Foreskin fibroblast (primary cell): ENCODE measurements at places on chromosomes 13 and 19.

GRCh38 chr19:53957448-53958167 is 5.1 kb upstream of the CACNG8 start:
- DNase-seq = no peak

DNA sequence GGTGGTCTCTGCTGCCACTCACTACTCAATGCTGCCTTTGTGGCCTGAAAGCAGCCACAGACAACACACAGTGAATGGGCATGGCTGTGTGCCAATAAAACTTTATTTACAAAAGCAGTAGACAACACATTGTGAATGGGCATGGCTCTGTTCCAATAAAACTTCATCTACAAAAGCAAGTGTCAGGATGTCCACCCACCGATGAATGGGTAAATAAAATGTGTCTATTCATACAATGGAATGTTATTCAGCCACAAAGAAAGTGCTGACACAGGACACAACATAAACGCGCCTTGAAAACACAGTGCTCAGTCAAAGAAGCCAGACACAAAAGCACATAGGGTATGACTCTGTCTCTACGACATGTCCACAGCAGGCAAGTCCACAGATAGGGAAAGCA is 20.1 kb downstream of the ZSCAN5A start:
- DNase-seq = no peak

- DNase-seq = no peak
Measured at GRCh38 chr13:81058916-81059290, 718.0 kb upstream of the SPRY2 start.

GRCh38 chr19:1088416-1089010 is 6.7 kb downstream of the POLR2E start:
- no peak for DNase-seq

GRCh38 chr13:80374901-80375300 is 34.0 kb upstream of the SPRY2 start:
- no peak for DNase-seq

DNA sequence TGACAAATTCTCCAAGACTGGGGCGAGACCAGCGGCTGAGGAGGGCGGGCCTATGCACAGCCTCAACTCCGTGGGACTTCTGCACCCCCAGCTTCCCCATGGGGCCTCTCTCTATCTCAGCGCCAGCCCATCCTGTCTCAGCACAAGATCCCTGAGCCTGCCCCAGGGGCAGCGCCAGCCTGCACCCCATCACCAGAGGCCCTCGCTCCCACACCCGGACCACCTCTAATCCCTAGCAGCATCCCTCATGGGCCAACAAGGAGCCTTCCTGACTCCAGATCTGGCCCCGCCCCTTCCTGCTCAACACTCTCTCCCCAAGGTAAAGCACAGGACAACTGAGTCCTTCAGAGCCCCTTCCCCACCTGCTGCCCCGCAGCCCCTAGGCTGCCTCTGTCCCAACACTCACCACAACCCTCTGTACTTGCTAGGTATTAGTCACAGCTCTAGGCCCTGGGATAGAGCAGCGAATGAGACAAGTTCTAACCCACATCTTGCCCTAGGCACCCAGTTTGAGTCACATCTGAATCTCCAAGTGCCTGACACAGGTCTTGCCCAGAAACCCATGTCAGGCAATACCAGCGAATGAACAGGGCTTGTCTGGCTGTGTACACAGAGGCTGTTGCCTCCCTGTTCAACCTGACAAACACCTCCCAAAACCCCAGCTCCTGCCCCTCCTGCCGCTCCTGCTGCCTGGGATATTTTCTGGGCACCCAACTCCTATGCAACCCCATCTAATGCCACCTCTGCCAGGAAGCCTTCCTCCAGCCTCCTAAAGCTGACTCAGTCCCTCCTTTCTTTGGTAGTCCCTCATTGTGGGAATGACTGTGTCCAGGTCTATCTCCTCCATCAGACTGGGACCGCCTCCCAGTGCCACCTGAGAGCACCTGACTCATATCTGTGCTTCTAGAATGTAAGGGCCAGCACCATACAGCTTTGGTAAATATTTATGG is 18.6 kb downstream of the GRIK5 start:
- DNase-seq = no peak

DNA sequence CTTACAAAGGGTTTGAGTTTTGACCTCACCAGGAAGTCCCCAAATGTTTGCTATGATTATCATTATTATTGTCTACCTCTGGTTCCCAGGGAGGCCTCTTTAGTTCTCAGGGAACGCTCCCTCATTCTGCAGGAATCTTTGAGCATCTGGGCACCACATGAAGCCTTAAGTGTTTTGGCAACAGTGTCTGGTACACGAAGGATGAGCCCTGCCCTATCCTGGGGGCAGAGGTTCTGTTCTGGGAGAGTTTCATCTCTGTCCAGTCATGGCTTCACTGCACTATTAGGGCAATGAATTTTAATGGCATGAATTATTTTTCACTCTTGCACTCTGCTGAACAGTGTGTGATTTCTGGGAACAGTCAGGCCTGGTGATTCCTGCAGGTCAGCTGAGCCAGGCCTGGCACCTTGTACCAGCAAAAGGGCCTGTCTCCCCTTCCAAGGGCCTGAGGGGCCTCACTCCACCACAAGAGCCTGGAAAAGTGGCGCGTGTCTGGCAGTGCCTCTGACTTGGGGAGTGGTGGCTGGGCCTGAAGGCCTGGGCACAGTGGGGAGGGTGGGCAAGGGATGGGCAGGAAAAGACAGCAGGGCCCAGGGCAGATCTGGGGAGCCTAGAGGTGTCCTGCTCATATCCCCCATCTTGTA is 4.6 kb downstream of the FAM187B start:
- DNase-seq = peak; percentile 84

GRCh38 chr19:8610041-8610935 is at the start of gene ADAMTS10:
Gene ADAMTS10 (minus strand): TSS chr19:8610715. CDS start chr19:8605710, 5,005 bp downstream.
- peak; percentile 9 for DNase-seq

GRCh38 chr19:35931874-35932202 is 4.3 kb upstream of the LRFN3 start:
- DNase-seq = no peak

- DNase-seq = no peak
Measured at GRCh38 chr19:19050731-19051130, 13.1 kb upstream of the SLC25A42 start.

DNA sequence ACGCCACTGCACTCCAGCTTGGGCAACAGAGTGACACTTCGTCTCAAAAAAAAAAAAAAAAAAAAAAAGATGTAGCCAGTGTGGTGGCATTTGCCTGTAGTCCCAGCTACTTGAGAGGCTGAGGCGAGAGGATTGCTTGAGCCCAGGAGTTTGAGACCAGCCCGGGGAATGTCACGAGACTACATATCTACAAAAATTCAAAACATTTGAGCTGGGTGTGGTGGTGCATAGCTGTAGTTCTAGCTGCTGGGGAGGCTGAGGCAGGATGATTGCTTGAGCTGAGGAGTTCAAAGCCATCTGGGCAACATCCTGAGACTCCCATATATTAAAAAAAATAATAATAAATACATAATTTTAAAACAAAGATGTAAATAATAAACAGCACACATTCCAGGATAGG is 46.6 kb downstream of the SMARCA4 start:
- DNase-seq = no peak

DNA sequence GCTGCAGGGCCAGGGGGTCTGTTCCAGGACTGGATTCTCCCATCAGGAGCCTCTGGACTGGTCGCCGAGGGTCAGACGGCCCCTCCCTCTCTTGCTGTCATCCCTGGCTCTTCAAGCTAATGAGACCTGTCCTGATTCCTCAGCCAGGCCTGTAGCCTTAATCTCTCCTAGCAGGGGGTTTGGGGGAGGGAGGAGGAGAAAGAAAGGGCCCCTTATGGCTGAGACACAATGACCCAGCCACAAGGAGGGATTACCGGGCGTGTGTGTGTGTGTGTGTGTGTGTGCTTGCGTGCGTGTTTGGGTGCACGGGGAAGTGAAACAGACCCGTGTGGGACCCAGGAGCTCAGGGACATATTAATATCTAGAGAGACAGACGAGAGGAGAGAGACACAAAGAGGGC is 1.9 kb upstream of the CRX start:
- DNase-seq = no peak

DNA sequence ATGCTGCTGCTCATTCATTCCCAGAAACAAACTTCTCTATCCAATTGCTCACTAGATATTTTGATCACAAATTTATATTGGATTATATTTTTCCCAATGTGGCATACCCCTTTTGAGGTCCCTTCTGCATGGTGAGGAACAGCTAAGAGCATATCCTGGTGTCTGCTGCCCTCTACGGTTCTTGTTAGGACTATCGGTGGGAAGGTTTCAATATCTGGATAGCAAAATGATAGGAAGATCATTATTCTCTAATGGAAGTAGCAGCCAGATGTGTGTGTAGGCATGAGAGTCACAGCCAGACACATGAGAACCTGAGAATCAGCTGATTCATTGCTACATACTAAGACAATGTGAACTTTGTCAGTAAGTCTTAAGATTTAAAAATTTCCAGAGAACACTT is 1422.4 kb upstream of the MIR17HG start:
- DNase-seq = no peak

DNA sequence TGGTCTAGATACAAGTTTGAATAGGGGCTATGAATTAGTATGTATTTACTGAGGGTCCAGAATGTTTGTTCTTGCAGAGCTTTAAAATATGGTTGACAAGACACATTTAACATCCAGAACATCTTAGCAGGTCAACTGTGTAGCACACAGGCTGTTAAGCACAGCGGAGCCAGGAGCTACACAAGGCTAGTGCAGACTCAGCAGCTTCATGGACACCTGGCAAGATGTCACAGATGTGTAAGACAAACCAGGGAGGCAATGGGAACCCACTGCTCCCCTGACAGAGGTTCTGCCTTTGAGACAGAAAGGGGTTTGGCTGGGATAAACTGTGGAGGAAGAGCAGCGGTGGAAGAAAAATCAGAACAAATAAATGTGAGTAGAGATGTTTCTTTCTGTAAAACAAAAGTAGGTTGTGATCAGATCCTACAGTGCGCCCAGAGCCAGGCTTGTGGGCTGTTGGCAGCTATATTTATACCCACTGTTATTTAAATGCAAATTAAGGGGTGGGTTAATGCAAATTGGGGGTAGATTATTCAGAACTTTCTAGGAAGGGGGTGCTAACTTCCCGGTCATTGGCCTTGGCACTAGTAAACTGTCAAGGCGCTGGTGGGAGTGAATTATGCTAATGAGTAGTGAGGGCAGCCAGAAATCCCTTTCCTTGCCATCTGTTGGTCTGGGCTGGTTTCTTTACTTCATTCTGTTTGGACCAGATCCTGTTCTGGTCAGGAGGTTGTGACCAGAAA is 33.0 kb downstream of the MIPEP start:
- DNase-seq = no peak

- peak; percentile 12 for DNase-seq
Measured at GRCh38 chr19:47813304-47813994, 8.3 kb upstream of the CRX start.

DNA sequence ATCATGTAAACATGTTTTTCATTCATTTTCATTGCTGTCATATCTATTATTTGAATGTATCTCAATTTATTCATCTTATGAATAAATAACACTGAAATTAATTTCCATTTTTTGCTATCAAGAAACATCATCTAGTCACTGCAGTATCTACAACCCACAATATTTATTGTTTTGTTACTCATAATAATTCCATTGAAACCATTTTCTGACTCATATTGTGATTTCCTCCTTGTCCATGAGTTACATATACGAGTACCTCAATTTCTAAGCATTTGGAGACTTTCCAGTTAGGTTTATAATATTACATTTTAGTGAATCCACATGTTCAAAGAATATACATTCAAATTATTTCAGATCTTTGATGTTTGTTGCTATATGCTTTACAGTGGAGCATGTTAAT is 1524.0 kb downstream of the SLITRK1 start:
- no peak for DNase-seq

DNA sequence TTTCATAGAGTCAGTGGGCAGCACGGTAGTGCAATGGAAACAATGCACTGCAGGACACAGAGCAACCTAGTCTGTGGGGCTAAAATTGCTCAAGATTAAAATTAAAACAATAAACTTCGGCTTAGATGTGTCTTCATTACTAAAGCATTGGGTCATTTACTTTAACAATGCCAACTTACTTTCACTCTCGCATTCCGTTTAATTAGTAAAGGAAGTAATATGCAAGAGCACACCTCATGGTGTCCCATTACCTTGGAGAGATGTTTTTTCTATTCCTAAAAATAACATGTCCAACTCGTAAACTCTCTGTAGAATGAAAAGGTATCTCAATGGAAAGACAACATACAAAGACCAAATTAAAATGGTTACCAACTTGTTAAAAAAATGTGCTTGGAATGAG is 738.4 kb downstream of the PCDH17 start:
- no peak for DNase-seq

GRCh38 chr13:50161052-50161451 is 145.8 kb downstream of the KCNRG start:
- DNase-seq = peak; percentile 72

GRCh38 chr13:40149611-40150274 is 494.3 kb downstream of the COG6 start:
- peak; percentile 88 for DNase-seq

DNA sequence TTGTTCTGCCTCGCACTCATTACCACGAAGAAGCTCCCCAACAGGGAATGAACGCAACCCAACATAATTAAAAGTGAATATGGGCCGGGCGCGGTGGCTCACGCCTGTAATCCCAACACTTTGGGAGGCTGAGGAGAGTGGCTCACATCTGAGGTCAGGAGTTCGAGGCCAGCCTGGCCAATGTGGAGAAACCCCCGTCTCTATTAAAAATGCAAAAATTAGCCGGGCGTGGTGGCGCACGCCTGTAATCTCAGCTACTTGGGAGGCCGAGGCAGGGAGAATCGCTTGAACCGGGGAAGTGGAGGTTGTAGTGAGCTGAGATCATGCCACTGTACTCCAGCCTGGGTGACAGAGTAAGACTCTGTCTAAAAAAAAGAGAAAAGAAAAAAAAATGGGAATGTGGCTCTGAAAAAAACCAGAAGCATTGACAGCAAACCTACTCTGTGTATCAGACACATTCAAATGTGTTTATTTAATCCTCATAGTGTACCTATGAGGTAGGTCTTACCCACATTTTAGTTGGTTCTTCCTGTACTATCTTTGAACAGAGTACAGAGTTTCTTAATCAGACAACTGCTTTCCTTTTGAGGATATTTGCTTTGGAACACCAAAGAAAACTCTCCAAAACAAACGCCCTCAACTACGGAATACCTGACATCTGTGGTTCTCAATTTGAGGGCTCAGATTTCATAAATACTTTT is 70.0 kb downstream of the NUFIP1 start:
- DNase-seq = no peak

DNA sequence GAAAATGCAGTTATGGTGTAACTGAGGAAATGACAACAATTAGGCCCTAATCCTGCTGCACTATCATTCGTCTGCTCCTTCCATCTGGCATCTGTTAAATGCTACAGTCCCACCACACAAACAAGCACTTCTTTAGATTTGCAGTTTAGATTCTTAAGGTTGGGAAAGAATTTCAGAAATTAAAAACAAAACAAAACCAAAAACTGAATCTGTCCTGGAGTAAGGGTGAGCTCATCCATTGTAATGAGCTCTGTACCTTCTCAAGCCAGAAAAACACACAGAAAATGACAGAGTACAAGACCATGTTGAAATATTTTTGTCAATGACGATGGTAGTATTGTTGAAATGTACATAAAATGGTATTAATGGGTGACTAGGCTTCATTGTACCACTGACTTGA is 28.3 kb downstream of the SMAD9 start:
- no peak for DNase-seq
